CD4-positive, alpha-beta T cell (primary cell): ENCODE measurements at places on chromosomes 4 and X. TPM values are rescaled to one million over a fixed set of nuclear protein-coding genes. Genes with fewer than 3 reads are reported as not detected.

The PI4K2B gene
- 7.0 TPM for total RNA-seq

The SPATA4 gene
- not detected for total RNA-seq

The DDX53 gene
- total RNA-seq = not detected

The MSX1 gene
- total RNA-seq = not detected

The GPRASP1 gene
- total RNA-seq = 104 TPM

The SAGE1 gene
- not detected for total RNA-seq

The ZNF157 gene
- 0.47 TPM for total RNA-seq

The AMBN gene
- total RNA-seq = not detected

The MAGEA10 gene
- not detected for total RNA-seq

The ADGRG4 gene
- not detected for total RNA-seq

The PCSK1N gene
- total RNA-seq = 3.5 TPM

The IL15 gene
- 0.60 TPM for total RNA-seq

The TDO2 gene
- total RNA-seq = not detected

The FAT1 gene
- total RNA-seq = 0.03 TPM

The SUV39H1 gene
- 7.7 TPM for total RNA-seq

The CNOT6L gene
- total RNA-seq = 216 TPM

The COL4A5 gene
- not detected for total RNA-seq

The HELQ gene
- total RNA-seq = 21.5 TPM

The MAGEB10 gene
- not detected for total RNA-seq

The SH2D1A gene
- 39.6 TPM for total RNA-seq

The PABPC4L gene
- not detected for total RNA-seq

The TKTL1 gene
- 2.3 TPM for total RNA-seq

The ETNPPL gene
- total RNA-seq = not detected

The WAS gene
- 67.4 TPM for total RNA-seq

The FMR1NB gene
- not detected for total RNA-seq

The SEC24D gene
- total RNA-seq = 14.8 TPM

The ZFP92 gene
- 0.11 TPM for total RNA-seq

The MUC7 gene
- not detected for total RNA-seq

The TGIF2LX gene
- not detected for total RNA-seq

The ABCE1 gene
- total RNA-seq = 50.1 TPM

The SCML2 gene
- total RNA-seq = 0.30 TPM

The C4orf50 gene
- total RNA-seq = 0.20 TPM

The MAGEA2B gene
- not detected for total RNA-seq

The BMP15 gene
- total RNA-seq = not detected

The CENPU gene
- total RNA-seq = 1.9 TPM

The GPR119 gene
- total RNA-seq = not detected

The NAA11 gene
- total RNA-seq = not detected

The RHOH gene
- total RNA-seq = 317 TPM

The AP1AR gene
- total RNA-seq = 4.8 TPM
